ENCODE measurements at places on chromosomes 3 and 15.

- no peaks in the 10 kb centered on the region for H3K36me3 ChIP-seq
- peaks cover 4% of the 10 kb centered on the region for H3K27me3 ChIP-seq
- peak within 1 kb of the TSS; percentile 90 for H3K4me3 ChIP-seq
- peak; percentile 83 for DNase-seq
- H3K4me1 ChIP-seq = no peaks in the 10 kb centered on the region
Observed at GRCh38 chr3:45841757-45842491, at the start of gene LZTFL1. Gene LZTFL1, minus strand, starts transcription at chr3:45842119. Its CDS starts 128 bp downstream, at chr3:45841991.

- peaks cover 6% of the 10 kb centered on the region for H3K4me1 ChIP-seq
- no peak overlapping the region for H3K27ac ChIP-seq
- no peaks in the 10 kb centered on the region for H3K36me3 ChIP-seq
- peaks cover 2% of the 10 kb centered on the region for H3K27me3 ChIP-seq
- H3K4me3 ChIP-seq = no peak overlapping the region
Observed at GRCh38 chr3:80643421-80643820, 875.6 kb upstream of the ROBO1 start.

DNA sequence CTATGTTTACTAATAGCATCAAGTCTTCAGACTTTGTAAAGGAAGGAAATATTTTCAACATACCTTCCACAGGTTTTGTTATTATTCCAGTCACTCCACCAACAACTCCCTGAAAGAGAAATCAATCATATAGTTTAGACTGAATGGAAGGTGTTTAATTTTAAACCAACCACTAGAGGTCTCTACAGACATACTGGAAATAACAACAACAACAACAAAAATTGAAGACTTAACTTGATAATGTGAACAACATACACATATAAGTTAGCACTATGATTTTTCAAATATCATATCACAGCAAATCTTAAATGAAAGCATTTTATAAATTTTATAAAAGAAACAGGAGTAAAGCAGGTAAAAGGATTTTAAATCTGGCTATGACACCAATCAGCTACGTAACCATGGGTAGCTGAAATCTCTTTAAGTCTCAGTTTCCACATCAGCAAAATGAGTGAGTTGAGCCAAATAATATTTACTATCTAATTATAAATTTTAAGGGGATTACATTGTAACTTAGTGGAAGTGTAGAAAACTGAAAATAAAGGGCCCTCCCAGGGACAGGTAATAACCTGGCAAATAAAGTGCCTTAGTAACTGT lies 188.2 kb downstream of the VPS13C start:
- DNase-seq = no peak
- H3K4me3 ChIP-seq = no peak overlapping the region
- no peaks in the 10 kb centered on the region for H3K4me1 ChIP-seq
- peaks cover 2% of the 10 kb centered on the region for H3K27me3 ChIP-seq
- H3K36me3 ChIP-seq = no peaks in the 10 kb centered on the region
- no peak overlapping the region for H3K27ac ChIP-seq

DNA sequence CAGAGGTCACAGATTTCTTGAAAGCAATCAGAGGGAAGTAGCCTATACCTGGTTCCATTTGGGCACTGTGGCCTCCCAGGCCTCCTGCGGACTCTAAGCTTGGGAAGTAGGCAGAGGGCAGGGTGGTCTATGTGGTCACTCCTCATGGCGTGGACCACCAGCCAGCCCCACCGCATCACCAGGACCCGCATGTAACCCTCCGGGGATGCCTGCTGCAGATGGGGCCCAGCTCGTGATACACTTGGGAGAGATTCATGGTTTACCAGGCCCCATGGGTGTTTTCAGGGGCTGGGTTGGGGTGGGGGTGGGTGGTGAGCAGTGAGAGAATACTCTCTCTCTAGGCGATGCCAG lies 123.7 kb downstream of the ASB7 start:
- H3K4me3 ChIP-seq = no peak overlapping the region
- H3K27me3 ChIP-seq = peaks cover 4% of the 10 kb centered on the region
- H3K36me3 ChIP-seq = no peaks in the 10 kb centered on the region
- peaks cover 2% of the 10 kb centered on the region for H3K4me1 ChIP-seq
- H3K27ac ChIP-seq = no peak overlapping the region
- DNase-seq = no peak

DNA sequence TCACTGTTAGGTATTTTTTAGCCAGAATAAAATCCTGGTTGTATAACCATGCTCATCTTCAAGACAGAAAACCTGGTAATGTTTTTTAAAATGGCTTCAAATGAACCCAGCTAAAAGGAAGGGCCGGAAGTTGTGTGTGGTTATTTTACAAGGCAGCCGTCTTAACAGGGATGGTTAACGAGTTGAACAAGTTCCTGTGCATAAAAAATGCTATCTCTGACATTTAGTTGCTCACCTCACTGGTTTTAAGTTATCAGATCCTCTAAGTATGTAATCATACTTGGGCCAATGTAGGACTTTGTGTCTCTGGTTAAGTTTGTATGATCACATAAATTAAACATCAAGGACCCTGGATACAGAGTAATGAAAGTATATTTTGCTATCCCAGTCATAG lies 2.1 kb downstream of the ATP11B start:
- no peaks in the 10 kb centered on the region for H3K36me3 ChIP-seq
- peaks cover 4% of the 10 kb centered on the region for H3K27me3 ChIP-seq
- no peak overlapping the region for H3K27ac ChIP-seq
- H3K4me3 ChIP-seq = peak overlapping the region; percentile 93

Data from glutamatergic neuron (in vitro differentiated cells).